Activated CD8-positive, alpha-beta T cell treated with anti-CD3 and anti-CD28 coated beads for 36 hours (primary cell): ENCODE measurements at places on chromosomes 4 and X.

- no peak for DNase-seq
These were observed 237.3 kb upstream of the TET2 start for GRCh38 chr4:104909376-104909775.

DNA sequence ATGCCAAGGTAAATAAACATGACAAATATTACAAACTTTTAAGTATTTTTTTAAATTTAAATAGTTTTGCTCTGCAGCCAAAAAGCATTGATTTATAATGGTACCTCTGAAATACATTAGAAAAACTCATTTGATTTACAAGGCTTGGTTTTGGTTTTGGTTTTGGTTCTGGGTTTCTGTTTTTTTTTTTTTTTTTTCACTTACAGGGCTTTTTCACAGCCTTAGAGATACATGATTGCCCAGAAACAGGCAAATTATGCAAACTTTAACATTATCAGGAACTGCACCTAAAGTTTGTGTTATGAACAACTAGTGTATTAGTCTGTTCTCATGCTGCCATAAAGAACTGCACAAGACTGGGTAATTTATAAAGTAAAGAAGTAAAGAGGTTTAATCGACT is 196.4 kb upstream of the DDX53 start:
- no peak for DNase-seq

DNA sequence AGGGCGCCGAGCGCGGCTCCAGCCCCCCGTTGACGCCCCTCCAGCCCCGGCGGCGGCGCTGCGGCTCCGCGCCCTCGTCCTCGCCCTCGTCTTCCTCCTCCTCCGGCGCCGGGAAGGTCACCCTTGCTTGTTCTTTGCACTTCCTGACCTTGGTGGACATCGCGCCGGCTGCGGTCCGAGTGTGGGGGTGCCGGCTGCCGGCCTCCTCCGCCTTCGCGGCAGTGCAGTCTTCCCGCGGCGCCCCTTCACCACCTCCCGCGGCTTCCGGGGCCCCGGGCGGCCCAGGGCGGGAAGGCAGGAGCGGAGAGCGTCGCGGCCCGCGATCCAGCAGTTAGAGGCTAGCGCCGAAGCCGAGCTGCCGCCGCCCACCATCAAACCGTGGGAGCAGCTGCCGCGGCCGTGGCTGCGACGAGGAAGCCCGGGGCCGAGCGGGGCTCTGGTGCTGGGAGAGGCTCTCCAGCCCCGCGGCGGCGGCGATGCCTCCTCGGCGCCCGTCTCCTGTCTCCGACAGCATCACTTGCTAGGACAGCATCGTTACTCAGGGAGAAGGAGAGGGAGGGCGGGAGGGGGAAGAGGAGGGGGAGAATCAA is at the start of gene TRPC3:
Gene TRPC3, minus strand, starts transcription at position 540 of the 590 bp plus-strand sequence. Its CDS starts 380 bp downstream, at position 160.
- peak; percentile 41 for DNase-seq

DNA sequence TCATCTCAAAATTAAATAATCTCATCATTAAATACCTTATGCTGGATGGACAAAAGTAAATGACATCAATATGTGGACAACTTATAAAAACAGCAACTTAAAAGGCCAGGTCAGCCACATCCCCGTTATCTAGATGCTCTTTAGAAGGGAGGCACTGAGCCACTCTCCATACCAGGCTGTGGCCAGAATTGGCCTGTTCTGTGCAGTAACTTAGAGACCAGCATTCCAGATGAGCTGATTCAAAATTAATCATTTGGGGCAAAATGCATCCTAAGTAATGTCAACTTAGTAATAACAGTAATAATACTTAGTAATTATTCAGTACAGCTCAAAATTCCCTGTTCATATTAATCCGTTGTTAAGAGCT is 373.6 kb downstream of the FBXW7 start:
- DNase-seq: no peak

GRCh38 chrX:141375011-141375760 is 132.9 kb upstream of the SPANXC start:
- no peak for DNase-seq

DNA sequence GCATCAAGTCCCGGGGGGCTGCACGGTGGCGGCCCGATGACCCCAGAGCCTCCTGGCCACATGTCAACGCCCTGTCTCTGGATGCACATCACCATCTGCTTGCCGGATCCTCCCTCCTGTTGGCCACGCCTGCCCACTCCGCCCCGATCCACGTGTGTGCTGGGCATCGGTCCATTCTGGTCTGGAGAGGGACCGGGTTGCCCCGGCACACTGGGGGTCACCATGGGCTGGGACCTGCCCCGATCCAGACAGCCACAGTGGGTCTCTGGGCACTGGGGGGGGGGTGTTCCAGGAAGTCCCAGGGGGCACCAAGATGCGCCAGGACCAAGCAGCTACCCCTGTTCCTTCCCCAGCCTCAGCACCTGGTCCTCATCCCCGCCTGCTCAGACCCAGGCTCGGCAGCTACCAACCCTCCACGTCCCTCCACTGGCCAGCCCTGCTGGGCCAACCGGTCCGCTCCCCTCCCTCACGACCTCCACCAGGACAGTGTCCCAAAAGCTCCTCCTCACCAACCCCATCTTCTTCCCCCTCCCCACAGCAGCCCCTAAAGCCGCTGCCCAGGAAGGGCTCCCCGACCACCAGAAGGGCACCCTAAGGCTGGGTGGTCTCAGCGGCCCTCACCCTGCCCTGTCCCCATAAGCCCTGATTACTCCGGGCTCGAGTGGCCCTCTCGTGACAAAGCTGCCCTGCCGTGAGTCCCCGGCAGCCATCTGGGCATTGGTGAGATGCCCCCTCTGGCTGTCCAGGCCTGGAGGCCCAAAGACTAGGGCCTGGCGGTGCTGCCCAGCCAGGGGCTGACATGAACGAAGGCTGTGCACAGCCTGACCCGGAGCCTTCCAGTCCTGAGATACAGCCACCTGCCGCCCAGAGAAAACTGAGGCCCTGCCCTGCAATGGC is 4.6 kb downstream of the CTBP1 start:
- no peak for DNase-seq

GRCh38 chr4:48270951-48271473 is 1.4 kb upstream of the TEC start:
- DNase-seq: peak; percentile 9

DNA sequence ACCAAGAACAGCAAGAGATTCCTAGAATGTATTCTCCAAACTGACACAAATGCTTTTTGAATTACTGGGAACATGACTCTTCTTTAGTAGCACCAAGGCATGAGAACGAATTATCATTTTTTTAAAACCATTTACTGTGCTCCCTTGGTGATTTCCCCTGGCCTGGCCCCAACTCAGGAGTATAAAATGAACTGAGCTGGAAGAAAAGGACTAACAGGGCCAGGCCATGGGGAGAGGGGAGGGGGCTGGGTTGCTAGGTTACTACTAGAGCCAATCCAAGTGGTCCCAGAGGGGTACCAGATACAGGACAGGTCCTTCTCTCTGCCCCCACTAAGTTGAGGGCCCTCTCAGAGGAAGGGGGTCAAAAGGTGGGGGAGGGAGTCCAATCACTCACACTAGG is 23.1 kb downstream of the SASH3 start:
- DNase-seq: no peak

- DNase-seq: no peak
These were observed 106.5 kb upstream of the ANK2 start for GRCh38 chr4:112942997-112943396.

DNA sequence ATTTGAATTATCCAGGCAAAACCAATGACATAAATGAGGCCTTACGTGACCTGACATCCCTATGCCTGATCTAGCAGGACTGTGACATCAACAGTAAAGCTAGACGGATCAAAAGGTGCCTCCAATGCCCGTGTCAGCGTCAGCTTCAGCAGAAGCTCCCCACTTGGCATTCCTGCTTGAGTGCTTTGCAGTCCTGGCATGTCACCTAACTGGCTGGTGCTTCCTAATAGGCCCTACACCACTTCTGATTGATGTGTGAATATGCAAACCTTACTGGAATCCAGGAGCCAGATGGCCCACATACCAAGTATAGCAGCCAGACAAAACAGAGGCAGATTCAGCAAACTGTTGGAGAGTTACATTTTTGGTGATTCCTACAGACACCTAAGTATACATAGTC is 224.2 kb downstream of the DMD start:
- DNase-seq: no peak

- DNase-seq: no peak
These were observed 53.3 kb downstream of the SCD5 start for GRCh38 chr4:82745173-82745842.

GRCh38 chr4:129355516-129355915 is 259.6 kb downstream of the C4orf33 start:
- DNase-seq: no peak

GRCh38 chrX:138754861-138755260 is 43.3 kb upstream of the FGF13 start:
- no peak for DNase-seq

- DNase-seq: peak; percentile 42
These were observed 83.6 kb downstream of the NBDY start for GRCh38 chrX:56812515-56813105.

DNA sequence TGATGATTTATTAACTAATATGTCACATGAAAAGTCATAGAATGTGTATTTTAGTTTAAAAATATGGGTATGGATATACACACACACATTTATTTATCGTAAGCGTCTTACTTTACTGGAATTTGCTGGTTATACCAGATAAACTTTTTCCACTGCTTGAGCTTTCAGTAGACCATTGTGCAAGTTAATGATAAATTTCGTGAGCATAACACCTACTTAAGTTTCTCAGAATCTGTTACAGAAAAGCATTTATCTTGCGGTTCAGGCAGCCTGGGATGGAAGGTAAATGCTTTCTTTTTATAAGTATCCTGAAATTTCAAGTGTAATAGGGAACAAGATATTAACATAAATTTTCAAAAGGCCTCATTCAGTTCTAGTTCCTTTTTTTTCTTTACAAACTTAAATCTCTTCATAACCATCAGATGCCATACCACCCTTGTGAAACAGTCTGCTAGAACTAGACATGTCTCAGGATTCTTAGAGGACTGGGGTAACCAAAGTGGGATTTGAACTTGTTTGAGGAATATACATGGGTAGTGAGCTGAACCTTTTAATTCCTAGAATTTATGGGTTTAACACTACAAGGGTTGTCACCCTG is 27.7 kb downstream of the ATP7A start:
- DNase-seq: no peak

- no peak for DNase-seq
These were observed 83.3 kb downstream of the SLC7A11 start for GRCh38 chr4:138158746-138159297.

DNA sequence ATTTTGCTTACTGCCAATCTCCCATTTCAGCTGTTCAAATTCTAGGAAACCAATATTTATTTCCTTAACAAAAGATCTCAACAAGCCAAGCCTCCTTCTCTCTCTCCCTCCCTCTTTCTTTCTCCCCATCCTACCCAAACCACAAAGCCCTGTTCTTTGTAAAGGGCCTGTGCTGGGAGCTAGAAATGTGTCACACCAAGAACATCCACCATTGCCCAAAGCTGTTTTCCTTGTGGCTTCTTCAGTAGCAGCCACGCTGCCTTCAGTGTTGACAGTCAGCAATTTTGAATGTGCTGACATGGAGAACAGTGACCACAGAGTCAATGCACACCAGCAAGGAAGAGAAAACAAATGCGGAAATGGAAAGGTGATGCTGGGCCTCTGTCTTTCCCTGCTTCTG is 203.0 kb downstream of the MAML3 start:
- peak; percentile 62 for DNase-seq

DNA sequence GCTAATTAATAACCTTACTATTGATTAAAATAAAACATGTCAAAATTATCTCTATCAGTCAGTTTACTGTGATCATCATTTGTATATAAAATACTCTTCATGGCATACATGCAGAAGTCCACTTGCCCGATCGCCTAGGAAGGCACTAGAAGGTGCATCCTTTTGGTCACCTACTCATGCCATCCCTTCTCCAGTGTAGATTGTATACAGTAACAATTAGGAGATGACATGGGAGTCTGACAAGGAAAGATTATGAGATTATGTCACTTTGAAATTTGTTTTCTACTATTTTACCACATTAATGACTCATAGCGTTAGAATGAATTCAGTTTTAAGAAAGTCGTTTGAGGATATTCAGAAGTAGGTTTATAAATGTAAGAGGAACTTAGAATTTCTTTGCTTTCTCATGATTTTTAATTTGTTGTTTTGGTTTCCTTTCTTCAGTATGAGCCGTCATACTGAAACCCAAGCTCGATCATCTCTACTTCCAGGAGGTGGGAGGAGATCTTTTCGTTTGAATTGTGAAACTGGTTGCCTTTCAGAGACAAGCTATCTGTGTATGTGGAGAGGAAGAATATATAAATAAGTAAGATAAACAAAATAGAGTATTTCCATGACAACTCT is 51.1 kb upstream of the UNC5C start:
- DNase-seq: no peak

- DNase-seq: no peak
These were observed 45.0 kb upstream of the TNIP3 start for GRCh38 chr4:121209171-121209570.
